ENCODE measurements at places on chromosomes 12 and 14.

DNA sequence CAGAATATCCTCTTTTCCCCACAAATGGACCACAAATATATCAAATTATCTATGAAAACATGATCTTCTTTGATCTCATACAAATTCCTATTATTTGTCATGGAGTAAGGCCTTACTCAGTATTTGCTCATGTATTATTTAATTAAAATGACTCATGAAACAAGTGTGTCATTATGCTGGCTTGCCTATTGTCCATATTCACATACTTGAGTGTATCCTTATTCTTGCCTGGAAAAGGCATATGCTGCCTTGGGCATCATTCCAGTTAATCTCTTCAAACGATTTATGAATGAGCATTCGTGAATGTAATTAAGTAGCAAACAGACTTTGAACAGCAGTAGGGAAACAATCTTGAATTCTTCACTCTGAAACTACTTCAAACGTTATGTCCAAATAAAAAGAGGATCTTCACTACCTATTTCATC, 22.6 kb upstream of the SNRPF start:
- no peak for DNase-seq

DNA sequence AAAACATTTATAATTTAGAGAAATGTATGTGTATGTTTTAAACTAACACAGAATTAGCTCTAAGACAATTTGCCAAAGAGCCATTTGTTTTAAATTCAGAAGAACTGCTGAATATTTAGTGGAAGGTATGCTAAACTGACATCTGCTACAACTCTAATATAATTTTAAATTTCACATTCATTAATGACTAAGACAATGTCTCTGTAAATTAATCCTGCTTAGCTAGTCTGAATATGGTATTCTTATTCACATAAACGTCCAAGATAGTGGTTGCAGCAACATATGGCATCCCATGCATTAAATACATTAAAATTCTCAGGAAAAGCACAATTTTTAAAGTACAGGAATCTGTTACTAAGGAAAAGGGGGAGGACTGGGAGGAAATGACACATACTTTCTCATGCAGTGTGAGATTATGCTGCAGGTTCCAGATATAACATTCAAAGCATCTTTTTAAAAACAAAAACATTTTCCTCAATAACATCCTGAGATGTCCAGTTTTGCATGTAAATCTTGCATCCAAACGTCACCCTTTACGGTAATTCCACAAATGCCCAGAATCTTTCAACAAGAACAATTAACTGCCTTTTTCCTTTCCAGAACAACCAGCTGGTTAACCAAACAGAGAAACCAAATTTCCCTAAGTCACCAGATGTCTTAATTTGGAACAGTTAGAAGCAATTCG, 26.9 kb downstream of the WDR89 start:
- DNase-seq = no peak

DNA sequence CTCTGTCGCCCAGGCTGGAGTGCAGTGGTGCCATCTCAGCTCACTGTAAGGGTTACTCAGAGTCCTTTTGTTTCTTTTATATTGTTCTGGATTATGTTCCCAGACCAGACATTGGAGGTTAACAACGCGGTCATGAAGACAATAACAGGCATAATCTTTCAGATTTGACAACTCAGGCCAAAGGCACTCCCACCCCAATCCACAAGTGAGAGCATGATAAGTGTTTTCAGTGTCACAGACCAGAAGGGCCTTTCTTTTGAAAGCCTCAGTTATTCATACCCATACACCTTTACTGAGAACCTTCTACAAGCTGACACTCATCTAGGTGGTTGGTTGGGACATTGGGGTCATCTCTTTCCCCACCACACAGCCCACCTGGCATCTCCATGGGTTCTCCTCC, 2.9 kb upstream of the TMEM63C start:
- no peak for DNase-seq

- DNase-seq = no peak
These were observed 14.3 kb downstream of the POMT2 start for GRCh38 chr14:77306416-77306815.

- no peak for DNase-seq
These were observed 34.5 kb downstream of the APAF1 start for GRCh38 chr12:98679611-98680005.

DNA sequence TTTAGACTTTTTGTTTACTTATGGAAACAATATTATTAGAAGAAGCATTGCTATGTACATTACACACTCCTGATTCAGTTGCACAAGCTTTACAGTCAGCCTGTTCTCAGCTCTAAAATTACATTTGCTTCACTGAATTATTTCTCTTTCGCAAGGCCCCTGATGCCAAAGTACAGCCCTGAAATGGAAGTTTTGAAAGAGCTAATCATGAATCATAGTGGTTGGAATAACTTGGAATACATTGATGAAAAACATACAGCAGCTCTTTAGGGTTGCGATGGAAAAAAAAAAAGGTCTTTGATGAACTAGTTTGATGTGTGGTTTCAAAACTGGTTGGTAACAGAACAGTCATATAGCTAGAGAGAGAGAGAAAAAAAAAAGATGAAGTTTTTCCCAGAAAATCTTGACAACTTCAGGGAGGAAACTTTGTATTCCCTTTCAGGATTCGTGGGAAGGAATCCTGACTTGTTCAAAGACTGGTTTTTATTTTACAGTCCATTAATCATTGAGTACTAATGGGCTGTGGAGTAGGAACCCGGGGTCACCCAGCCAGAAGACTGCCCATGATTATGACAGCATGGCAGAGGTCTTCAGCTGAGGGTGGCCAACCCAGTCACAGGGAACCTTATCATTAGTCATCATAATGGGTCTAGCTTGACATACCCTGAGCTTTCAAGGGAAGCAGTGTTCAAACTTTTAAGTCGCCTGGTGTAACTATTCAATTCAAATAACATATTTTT, 460.1 kb downstream of the NAV3 start:
- DNase-seq = no peak

GRCh38 chr14:87457720-87458119, 535.3 kb downstream of the GALC start:
- DNase-seq = no peak

DNA sequence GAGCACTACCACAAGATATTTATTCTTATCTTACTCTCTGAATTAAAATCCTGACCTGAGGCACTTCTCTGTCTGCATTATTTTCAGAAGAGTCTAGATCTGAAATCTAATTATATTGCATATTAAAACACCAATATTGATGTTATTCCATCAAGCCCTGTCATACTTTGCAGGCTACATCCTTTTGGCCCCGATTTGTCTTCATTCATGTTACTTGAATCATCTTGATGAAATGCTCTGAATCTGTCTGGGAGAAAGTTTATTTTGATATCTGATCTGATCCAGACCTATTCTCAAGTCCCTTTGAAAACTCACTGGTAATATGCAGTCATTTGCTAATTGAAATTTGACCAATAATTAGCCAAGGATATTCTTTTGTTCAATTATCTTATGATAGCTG, 79.9 kb downstream of the BBS10 start:
- no peak for DNase-seq

- no peak for DNase-seq
These were observed 148.2 kb downstream of the PLEKHA5 start for GRCh38 chr12:19277711-19278110.

DNA sequence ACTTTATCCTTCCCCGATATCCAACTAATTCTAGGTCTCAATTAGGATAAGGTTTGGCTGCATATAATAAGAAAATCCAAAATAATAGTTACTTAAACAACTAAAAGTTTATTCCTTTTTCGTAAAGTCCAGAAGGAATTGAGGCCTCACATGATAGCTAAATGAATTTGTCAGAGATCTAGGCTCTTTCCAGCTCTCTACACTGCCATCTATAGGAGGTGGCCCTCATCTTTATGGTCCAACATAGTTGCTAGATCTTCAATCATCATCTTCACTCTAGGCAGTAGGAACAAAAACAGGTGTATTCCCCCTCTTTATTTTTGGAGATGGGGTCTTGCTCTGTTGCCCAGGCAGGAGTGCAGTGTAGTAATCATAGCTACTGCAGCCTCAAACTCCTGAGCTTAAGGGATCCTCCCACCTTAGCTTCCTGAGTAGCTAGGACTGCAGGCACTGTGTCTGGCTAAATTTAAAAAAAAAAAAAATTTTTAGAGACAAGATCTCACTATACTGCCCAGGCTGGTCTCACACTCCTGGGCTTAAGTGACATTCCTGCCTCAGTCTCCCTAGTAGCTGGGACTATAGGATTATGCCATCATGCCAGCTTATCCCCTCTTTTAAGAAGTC, 46.5 kb upstream of the SAV1 start:
- peak; percentile 33 for DNase-seq

DNA sequence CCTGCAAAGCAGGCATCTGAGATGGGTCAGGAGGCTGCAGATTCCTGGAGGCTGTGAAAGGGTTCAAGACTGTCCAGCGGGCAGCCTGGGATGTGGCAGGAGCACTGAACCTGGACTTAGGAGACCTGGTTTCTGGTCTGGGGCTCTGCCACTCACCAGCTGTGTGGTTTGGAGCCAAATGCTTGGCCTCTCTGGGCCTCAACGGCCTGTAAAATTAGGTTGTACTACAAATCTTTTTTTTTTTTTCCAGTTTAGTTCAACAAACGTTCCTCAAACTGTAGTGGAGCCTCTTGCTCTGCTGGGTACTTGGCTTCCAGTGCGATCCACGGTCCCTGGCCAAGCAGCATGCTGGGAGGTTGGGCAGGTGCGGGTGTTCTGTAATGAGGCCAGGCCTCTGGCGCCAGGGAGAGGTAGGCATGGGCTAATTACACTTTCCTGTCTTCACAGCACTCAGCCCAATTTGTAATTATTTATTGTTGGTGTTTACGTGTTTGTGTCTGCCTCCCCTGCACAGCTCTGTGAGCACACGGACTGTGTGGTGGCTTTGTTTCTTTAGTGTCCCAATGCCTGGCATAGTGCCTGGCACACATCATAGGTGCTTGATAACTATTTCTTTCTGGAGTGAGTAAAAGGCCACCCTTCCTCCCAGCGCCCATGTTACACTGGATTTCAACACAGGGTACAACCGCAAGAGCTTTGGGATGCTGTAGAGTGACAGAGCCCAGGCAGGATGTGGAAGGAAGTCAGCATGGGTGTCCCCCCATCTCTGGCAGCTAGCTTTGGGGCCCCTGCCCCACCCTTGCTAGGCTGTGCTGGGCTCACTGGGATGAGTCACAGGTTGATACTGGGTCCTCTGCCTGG, 5.8 kb upstream of the KRT80 start:
- DNase-seq = no peak

- no peak for DNase-seq
These were observed 264.3 kb downstream of the PRKD1 start for GRCh38 chr14:29663281-29663801.

Measured in erythroblast (primary cell).